ENCODE measurements at places on chromosomes 3 and 15. TPM values are rescaled to one million over a fixed set of nuclear protein-coding genes. Genes with fewer than 3 reads are reported as not detected.
A peak's percentile ranks its signal among the peaks of the same experiment; 100 is the strongest.

- DNase-seq = no peak
These were observed 42.0 kb downstream of the IFT57 start for GRCh38 chr3:108180194-108180593.

DNA sequence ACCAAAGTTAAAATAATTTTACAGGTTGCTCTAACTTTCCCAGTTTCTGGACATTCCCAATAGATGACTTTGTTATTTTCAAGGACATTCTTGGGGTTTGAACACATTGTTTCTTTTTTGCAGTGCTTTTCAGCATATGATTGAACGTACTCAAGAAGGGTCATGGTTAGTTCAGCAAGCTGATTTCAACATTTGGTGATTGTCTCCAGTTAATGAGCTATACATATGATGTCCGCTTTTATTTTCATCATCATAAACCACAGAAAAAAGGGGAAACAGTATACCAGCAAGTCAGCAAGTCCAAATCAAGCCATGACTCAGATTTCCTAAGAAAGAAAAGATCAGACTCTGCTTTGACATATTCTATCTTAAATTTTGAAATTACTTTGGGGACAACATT, 69.4 kb downstream of the B3GALNT1 start:
- no peak for DNase-seq

GRCh38 chr15:68210821-68211655, 5.9 kb upstream of the CALML4 start:
- peak; percentile 92 for DNase-seq

DNA sequence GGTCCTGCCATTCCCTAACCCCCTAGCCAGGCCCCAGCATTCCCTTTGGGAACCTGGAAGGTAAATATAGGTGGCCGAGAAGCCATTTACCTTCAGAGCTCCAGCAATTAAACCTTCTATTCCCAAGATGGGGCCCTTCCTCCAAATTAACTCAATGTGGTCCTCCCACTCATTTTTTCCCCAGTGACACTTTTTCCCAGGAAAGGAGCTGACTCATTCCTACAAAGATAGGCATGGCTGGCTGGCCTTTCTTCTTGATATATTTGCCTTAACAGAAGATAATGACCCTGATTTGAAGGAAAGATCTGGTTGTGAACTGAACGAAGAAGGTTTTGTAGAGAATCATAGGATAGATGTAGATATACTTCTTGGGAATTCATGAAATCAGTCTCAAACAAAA, 279.0 kb upstream of the VEPH1 start:
- DNase-seq = no peak

- no peak for DNase-seq
These were observed 7.2 kb downstream of the ACAN start for GRCh38 chr15:88810446-88810845.

GRCh38 chr3:46829699-46830208, 33.5 kb downstream of the MYL3 start:
- no peak for DNase-seq

GRCh38 chr3:59899061-59899460, 849.2 kb upstream of the CFAP20DC start:
- no peak for DNase-seq

DNA sequence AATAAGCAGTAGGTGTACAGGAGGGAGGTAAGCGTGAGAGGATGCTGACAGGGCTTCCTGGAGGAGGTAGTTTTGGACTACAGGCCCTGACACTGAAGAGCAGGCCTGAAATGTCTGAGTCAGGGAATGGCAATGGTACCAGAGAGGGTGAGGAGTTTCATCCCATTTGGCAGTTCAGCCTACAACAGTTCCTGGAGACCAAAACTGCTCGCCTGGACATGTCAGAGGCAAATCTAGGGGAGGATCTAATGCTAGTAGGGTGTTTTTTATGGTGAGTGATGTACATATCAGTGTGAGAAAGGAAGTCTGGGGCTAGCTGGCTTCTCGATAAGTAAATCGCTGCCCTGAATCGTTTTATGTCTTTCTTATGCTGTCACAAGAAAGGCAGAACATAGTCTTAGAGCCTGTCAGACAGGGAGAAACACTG, 13.8 kb upstream of the TNFSF10 start:
- no peak for DNase-seq

- no peak for DNase-seq
These were observed 101.2 kb downstream of the NFKBIZ start for GRCh38 chr3:101950510-101950909.

- no peak for DNase-seq
These were observed 52.4 kb downstream of the CHL1 start for GRCh38 chr3:248864-249520.

DNA sequence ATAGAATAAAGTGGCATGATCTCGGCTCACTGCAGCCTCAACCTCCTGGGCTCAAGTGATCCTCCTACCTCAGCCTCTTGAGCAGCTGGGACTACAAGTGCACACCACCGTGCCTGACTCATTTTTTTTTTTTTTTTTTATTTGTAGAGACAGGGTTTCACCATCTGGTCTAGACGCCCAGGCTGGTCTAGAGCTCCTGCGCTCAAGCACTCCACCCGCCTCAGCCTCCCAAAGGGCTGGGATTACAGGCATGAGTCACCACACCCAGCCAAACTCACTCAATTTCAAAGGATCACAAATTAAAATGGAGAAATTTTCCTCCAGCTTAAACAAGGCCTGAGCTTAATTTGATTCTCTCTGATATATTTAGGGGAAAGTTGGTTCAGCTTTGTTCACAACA, 27.3 kb upstream of the NMB start:
- peak; percentile 47 for DNase-seq

DNA sequence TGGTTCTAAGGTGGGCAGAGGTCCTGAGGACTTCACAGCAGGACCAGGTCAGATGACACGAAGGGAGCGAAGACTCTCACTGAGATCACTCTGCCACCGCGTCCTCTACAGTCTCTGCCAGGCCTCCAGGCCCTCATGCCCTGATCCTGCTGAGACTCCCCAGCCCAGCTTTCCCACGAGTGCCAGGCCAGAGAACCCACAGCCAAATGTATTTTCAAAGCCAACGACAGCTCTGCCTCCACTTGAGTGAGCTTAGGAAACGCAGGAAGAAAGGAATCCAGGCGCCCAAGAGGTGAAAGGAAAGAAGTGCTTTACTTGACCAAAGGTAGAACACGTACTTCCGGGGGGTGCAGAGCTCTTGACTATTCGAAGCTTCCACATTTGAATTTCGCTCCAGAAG, 275.0 kb downstream of the XXYLT1 start:
- DNase-seq = no peak

DNA sequence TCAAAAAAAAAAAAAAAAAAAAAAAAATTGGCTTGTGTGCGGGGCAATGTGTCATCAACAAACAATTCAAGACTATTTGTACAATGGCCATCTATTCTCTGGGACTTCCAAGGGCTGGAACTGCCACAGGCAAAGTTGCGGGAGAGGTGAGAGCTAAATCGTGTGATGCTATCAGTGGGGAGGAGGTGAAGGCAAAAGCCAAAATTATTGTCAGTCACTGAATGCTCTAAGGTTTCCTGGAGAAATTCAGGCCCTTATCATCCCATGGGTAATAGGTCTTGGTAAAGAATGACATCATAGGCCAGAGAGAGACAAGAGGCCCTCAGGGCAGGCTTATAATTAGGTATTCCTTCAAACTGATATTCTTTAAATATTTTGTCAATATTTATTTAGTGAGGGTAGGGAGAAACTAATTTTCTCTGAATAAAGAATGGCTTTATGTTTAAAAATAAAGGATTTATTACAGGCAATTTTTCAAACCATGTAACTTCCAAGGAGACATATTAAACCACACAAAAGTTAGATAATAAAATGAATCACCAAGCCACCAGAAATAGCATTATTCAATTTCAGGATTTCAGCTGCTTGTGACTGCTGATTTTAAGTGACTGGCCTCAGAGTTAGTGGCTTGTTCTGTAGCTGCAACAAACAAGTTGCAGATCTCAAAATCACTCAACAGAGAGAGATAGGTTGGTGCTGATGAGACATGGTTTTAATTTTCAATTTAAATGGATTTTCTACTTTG, 226.3 kb upstream of the MRPL3 start:
- no peak for DNase-seq

GRCh38 chr3:47005212-47006144, 26.0 kb downstream of the NBEAL2 start:
- DNase-seq = no peak

DNA sequence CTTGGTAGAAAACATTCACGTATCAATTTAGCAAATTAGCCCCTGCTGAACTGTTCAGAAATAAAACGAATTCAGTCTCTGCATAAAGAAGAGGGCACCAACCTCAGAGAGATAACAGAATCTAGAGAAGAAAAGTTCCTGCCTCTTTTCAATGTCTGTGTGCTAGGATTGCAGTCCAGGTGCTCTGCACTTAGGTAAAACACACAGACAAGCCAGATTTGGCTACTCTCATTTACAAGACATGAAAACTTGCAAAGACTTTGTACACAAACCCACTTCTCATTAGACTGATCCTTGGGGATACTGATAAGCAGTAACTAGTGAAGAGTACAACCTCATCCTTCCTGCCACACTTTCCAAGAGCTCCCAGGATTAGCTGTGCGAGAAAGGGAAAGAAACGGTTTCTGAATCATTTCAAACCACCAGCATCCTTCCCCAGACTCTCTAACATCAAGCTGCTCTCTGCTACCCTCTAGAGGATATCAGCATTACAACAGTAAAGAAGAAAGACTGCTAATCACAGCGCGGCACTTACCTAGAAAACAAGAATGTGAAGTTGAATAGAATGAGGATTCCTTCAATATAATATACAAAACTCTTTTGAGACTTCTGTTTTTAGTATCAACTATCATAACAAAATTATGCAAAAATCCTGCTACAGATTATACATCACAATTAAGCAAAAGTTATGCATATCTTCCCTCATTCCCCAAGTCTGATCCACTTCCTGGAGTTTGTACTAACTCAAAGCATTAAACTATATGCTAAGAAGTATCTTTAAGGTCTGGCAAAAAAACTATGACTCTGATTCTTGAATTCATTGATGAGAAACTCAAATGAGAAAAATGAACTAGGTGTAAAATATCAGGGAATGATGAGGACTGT, 306.4 kb downstream of the MAGI1 start:
- no peak for DNase-seq

DNASE1L3 gene
- total RNA-seq = 0.96 TPM

GRCh38 chr3:193841581-193841980, 248.6 kb downstream of the OPA1 start:
- no peak for DNase-seq

- no peak for DNase-seq
These were observed 184.5 kb downstream of the ZPLD1 start for GRCh38 chr3:102619361-102619760.

IL20RB gene
- 1.8 TPM for total RNA-seq

- no peak for DNase-seq
These were observed 26.3 kb upstream of the ZNF148 start for GRCh38 chr3:125401402-125401801.

CPLX3 gene
- total RNA-seq = 0.32 TPM

GRCh38 chr15:50244153-50244552, 21.4 kb downstream of the HDC start:
- no peak for DNase-seq

INSYN1 gene
- 86.6 TPM for total RNA-seq

DNA sequence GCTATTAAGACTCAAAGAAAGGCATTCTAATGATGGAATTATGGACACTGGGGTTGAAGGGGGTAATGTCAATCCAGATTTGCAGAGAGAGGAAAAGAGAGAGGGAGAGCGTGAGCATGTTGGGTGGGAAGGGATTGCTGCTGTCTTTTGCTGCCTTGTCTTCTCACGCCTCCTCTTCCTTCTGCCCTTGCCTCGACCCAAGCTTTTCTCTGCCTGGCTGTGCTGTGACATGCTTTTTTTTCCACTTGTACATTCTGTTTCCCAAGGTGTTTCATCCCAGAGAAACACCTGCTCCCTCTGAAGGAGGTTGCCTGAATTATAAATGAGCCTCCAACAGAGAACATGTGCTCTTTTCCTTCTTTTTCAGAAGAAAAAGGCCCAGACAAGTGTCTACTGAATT, 80.3 kb downstream of the BDH1 start:
- DNase-seq = no peak

- no peak for DNase-seq
These were observed 9.5 kb upstream of the RPLP1 start for GRCh38 chr15:69443032-69443611.

DNA sequence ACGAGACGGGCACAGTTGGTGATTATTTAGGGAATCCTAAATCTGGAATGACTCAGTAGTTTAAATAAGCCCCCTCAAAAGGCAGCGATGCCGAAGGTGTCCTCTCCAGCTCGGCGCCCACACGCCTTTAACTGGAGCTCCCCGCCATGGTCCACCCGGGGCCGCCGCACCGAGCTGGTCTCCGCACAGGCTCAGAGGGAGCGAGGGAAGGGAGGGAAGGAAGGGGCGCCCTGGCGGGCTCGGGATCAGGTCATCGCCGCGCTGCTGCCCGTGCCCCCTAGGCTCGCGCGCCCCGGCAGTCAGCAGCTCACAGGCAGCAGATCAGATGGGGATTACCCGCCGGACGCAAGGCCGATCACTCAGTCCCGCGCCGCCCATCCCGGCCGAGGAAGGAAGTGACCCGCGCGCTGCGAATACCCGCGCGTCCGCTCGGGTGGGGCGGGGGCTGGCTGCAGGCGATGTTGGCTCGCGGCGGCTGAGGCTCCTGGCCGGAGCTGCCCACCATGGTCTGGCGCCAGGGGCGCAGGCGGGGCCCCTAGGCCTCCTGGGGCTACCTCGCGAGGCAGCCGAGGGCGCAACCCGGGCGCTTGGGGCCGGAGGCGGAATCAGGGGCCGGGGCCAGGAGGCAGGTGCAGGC, 318.0 kb downstream of the FGF12 start:
- DNase-seq = peak; percentile 72

DNA sequence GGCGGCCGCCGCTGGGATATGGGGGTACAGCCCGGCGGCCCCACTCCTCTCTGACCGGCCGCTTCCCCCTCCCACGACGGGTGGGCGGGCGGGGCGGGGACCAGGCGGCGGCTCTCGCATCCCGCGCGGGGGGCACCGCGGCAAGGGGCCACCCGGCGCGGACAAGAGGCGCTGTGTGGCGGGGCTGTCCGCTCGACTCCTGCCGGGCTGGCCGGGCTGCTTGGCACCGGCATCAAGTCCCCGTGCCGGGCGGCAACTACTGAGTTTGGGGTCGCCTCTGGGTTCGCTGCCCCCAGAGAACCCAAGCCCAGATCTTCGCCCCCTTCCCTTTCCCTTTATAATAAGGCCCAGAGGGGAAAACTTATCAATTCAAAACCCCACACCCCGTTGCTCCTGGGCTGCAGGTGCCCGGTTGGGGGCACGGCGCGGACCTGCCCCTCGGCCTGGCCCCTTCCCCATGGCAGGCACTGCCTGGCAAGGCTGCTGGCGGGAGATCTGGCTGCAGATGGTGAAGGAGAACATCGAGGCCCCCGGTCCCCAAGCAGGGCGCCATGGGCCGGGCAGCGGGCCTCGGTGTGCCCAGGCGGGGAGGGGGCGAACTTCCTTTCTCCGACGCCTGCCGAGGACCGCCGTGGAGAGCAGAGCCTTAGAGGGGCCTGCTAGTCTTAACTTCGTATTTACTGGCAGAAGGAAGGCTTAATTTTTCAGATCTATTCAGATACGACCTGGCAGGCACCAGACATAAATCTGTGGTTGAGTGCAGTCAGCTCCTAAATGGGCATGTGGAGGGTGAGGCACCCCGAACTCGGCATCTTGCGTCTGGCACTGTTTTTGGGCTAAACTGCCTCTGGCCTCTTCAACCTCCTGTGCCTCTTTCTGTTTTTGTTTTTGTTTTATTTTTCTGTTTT, 911 bp downstream of the APBA2 start:
- DNase-seq = no peak

GRCh38 chr3:17489139-17489538, 253.3 kb downstream of the TBC1D5 start:
- no peak for DNase-seq

SHC4 gene
- total RNA-seq = 4.4 TPM

GRCh38 chr3:192831111-192831644, 86.5 kb downstream of the MB21D2 start:
- no peak for DNase-seq

ROBO2 gene
- 330 TPM for total RNA-seq
